Activated CD8-positive, alpha-beta memory T cell treated with anti-CD3 and anti-CD28 coated beads for 1 hour (primary cell): ENCODE measurements at places on chromosomes 6 and 20.

- no peak for DNase-seq
Observed at GRCh38 chr6:72579865-72580264, 42.0 kb upstream of the KCNQ5 start.

- DNase-seq = no peak
Observed at GRCh38 chr6:27591699-27592480, 119.0 kb upstream of the ZNF184 start.

DNA sequence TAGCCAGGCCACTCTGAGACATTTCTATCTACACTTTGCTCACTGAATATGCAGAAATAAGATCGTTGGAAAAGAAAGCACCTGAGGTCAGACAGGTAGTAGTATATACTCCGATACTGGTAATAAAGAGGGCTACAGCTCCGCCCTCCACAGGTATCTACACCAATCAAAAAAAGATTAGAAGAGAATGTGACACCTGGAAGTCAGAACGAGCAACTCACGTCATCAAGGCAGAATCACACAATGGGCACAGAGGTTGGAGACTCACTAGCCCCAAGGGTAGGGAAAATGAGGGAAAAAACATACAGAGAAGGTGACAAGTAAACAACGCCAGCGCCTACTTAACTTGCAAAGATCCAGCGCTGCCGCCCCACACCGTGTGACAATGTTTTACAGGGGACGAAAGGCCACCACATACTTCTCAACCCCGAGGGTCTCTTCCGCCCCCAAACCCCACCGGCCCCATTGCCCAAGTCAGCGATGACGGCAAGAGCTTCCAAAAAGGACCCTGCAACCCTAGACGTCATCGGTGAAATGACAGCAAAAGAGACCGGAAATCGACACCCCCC lies 653 bp downstream of the LMBRD1 start:
- DNase-seq = no peak

DNA sequence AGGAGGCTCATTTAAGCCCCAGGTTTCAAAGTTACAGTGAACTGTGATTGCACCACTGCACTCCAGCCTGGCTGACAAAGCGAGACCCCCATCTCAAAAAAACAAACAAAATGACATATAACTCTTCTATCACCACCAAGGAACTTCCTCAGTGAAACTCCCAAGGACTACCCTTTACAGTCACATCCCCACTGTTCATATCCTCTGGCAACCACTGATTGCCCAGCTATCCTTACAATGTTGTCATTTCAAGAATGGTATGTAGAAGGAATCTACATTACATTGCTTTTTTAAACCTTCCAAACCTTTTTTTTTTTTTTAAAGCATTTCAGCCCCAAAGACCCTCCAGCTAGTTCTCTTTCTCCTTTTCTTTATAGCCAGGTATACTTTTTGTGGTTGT lies 123.1 kb upstream of the CARMIL1 start:
- DNase-seq = no peak

DNA sequence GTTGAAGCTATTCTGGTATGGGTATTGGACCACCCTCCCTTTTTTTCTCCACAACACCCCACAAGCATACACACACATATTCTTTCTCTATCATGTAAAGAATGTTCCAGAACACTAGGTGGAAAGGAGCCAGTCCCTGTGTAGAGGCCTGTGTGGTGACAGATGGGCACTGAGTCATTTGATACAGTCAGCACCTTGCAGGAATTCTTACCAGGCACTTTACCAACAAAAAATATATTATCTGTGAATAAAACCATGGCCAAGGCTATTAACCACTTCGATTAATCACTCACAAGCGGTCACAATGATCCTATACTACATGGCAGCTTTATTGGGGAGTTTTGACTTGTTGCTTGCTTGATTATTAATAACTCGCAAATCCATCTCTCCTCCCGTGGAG lies 149.5 kb downstream of the BFSP1 start:
- DNase-seq = no peak

GRCh38 chr6:132261354-132261753 lies 139.9 kb downstream of the MOXD1 start:
- no peak for DNase-seq

- no peak for DNase-seq
Observed at GRCh38 chr6:161947371-161947770, 673.5 kb upstream of the AGPAT4 start.

DNA sequence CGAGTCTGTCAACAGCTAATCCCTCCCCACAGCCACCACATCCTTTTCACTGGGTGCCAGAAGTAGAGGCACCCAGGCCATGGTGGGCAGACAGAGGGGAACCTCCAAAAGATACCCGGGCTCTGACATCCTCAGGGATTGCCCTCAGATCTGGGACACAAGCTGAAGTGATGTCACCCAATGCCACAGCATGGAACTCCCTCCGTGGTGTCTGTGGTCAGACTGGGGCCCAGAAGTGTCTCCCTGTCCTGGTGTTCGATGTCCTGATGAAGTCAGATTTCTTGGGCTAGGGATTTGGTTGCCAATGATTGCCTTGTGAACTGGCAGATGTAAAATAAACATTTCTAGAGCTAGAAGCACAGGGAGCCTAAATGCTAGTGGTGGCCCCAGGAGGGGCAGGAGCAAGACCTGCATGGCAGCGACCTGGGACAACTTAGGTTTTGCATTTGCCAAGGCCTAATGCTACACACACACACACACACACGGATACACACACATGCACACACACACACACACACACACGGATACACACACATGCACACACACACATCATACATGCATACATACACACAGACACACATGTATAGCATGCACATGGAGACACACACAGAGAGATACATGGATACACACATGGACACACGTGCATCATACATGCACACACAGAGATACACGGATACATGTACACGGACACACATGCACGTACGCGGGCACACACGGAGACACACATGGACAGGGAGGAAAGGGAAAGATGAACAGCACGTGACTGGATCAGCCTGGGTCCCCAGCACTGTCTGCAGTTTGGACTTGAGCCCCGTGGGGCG lies 221.0 kb downstream of the NFATC2 start:
- no peak for DNase-seq

DNA sequence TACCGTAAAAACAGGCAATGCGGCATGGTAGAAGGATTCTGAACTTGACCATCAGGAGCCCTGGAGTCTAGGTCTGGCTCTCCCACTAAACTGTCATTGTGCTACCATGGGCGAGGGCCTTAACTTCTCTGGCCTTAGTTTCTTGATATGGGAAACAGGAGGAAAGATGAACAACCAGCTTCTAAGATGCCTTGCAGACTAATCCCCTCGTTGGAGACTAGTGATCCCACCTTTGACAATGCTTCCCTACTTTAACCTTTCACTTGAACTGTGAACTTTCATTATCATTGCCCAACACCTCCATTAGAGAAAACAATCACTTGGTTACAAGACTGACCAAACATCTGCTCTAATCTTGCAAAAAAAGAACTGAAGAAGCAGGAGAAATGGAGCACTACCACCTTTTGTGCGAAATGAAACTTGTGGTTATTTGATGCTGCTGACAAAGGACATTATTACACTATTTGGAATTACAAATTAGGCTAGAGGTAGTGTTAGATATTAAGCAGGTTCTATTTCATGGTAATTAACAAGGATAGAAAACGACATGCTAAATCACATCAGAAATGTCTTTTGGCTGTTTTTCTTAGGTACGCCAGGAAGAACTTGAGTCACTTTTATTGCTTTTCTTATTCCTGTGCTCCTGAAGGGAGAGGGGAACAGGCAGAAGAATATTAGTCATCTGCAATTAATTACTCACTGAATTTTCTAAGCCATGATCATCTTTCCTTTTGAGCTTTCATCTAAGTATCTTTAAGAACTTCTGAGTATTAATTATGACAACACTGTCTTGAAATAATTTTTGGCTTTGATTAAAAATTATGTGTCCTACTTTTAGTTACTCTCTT lies 39.1 kb upstream of the ARHGAP18 start:
- no peak for DNase-seq

DNA sequence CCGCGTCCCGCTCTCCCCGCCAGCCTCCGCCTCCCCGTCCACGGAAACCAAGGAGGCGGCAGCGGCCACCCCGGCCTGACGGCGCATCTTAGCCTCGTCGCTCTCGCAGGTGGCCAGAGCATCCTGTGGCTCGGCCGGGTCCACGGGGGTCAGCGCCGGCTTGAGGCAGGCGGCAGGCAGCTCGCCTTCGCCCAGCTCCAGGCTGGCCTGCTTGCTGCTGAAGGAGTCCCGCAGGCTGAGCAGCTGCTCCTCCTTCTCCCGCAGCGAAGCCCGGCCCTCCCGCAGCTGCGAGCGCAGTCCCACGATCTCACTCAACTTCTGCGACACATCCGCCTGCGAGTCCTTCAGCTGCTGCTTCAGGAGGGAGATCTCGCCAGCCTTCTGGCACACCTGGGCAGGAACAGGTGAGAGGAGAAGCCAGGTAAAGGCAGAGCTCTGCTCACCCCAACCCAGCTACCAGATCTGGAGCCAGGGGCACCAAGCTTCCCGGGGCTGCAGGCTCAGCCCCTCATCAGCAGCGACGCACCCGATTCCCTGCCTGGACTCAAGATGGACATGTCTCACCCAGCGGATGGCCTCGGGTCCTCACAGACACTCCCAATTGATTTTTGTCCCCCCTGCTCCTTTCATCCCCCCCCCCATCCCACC lies 5.2 kb upstream of the FASTKD5 start:
- DNase-seq = no peak

- no peak for DNase-seq
Observed at GRCh38 chr6:131548441-131548840, 24.6 kb upstream of the ARG1 start.

- no peak for DNase-seq
Observed at GRCh38 chr6:167420177-167420576, 95.3 kb downstream of the TTLL2 start.

- DNase-seq = no peak
Observed at GRCh38 chr6:16402581-16402900, 164.2 kb downstream of the GMPR start.

DNA sequence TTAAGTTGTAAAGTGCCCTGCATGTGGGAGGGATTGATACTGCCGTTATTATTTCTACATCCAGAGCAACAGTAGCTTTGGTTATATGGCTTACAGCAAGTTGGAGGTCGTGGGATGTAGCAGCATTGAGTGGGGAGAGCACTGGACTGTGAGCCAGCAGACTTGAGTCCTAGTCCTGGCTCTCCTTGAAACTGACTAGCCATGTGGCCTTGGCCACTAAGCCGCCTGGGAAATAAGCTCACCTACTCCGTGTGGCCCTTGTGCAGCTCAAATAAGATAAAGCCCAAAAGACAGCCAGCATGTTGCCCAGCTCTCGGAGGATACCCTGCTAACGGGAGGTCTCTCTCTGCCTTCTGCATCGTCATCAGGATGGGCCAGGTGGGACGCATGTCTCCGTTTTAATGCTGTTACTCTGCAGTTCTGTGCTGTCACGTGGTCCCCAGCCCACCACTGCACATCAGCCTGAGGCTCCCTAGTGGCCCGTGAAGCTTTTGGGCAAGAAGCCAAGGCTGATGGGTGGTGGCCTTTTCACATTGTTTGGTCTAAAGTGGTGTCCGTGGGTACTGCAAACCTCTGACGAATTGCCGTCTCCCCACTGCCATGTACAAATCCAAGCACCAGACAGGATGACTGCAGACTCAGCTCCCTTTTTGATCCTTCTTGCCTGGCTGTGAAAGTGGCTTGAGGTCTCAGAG lies 7.9 kb downstream of the EPB41L1 start:
- DNase-seq = no peak

GRCh38 chr6:157764178-157765068 lies 58.6 kb upstream of the SNX9 start:
- DNase-seq = peak; percentile 62

DNA sequence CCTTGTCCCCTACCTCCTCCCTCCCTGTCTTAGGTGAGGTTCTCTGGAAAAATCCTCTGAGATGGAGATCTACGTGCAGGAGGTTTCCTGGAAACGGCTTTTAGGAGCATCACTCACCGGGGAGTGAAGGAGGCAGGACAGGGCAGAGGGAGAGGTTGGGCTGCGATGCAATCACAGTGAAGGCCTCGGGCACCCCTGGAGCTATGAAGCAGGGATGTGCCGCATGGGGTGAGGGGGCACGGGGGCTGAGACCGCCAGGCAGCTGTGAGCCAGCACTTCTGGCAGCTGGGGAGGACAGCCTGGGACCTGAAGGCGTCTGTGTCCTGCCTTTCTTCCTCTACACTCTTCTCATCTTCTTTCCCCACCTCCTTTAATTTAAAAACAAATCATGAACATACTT lies 12.9 kb upstream of the GLP1R start:
- no peak for DNase-seq

GRCh38 chr20:32780749-32781655 lies 18.8 kb downstream of the DNMT3B start:
- no peak for DNase-seq

DNA sequence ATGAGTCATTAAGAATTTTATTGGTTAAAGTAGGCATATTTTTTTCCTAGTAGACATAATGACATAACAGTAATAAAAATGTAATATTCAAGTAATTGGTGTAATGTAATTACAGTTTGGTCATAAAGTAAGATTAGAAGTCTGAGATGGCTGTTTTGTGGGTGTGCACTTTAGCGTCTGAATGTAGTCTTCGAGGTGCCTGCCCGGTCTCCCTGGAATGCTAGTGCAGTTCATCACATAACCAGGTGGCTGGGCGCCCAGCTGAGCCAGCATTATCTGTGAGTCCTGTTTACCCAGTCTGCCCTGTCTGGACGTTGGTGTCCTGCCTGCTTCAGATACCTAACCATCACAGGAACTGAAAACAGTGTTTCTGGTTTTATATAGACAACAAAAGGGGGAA lies 419.1 kb downstream of the CDC5L start:
- DNase-seq = no peak

DNA sequence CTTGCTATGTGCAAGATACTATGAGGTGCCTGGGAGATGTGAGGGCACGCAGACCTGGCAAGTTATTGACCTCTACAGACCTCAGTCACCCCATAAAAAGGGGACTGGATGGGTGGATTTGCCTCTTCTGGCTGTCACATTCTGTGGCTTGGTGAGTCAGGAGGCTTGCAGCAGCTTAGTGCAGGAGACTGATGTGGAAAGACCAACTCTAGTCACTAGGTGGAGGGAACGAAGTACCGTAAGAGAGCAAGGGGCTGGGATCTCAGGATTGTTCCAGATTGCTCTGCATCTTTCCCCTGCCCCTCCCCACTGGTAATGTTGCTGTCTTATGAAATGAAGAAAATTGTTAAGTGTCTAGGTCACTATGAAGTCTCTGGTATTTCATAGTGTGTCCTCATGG lies 3.3 kb downstream of the MAPRE1 start:
- DNase-seq = no peak

GRCh38 chr6:98832284-98833056 lies 1.9 kb upstream of the POU3F2 start:
- no peak for DNase-seq

- DNase-seq = no peak
Observed at GRCh38 chr6:4848382-4849068, 72.3 kb downstream of the CDYL start.

DNA sequence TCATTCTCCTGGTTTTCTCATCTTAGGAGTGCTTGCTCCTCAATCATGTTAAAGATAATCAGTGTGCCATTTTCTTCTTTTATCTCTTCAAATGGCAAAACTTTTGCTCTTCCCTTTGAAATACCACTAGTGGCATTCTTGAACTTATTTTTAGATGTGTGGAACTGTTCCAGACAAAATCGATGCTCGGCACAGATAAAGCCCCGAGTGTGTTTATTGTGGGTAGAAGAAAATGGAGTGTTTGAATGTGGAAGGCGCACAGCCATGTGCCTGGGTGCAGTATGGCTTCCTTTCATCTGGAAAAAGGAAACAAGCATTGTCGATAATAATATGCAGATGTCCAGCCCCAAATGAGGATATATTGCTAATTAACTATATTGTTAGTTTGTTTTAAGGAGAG lies 42.4 kb downstream of the ISM1 start:
- no peak for DNase-seq

GRCh38 chr6:21592953-21593352 lies 598 bp upstream of the SOX4 start:
- DNase-seq = no peak

- DNase-seq = no peak
Observed at GRCh38 chr6:48032151-48032550, 78.8 kb downstream of the PTCHD4 start.
